ENCODE measurements at places on chromosomes 12 and 14.

DNA sequence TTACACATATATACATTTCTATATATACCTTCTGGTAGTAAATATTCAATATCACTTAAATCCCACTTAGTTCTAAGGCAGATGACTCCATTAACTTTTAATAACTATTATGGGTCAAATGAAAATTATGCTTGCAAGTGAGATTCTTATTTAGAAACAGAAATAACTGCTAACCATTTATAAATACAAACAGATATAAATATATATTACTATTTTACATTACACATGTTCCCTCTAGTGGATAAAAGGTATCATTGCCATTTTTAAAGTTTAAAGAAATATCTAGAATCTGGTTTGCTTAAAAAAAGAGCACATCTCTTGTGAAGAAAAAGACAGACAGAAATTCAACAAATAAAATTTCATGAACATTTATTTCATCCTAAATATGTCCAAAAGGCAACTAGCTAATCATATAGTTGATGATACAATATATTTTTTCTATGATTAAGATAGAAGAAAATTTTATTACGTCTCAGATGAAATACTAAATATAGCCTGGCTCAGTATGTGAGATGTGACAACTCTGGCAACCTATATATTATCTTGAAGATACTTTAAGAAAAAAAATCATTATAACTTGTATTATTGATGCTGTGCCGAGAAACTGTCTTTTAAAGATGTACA lies 11.7 kb upstream of the RAD51AP1 start:
- DNase-seq, result no peak

- no peak for DNase-seq
Observed at GRCh38 chr12:114726092-114726710, 42.2 kb upstream of the TBX3 start.

GRCh38 chr12:119229837-119230236 lies 51.1 kb downstream of the HSPB8 start:
- DNase-seq, result no peak

DNA sequence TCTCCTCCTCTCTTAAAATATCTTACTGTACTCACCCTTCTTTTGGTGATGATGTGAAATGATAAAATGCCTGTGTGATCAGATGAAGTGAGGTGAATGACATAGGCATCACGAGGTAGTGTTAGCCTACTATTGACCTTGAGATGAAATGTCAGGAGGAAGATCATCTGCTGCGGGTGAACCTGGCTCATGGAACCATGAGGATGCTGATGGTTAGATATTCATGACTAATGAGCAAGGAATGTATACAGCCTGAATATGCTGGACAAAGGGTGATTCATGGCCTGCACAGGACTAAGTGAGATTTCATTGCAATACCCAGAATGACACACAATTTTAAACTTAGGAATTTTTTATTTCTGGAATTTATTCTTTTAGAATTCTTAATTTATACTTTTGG lies 89.6 kb downstream of the DAAM1 start:
- no peak for DNase-seq

- no peak for DNase-seq
Observed at GRCh38 chr12:128914908-128915563, 61.8 kb downstream of the GLT1D1 start.

DNA sequence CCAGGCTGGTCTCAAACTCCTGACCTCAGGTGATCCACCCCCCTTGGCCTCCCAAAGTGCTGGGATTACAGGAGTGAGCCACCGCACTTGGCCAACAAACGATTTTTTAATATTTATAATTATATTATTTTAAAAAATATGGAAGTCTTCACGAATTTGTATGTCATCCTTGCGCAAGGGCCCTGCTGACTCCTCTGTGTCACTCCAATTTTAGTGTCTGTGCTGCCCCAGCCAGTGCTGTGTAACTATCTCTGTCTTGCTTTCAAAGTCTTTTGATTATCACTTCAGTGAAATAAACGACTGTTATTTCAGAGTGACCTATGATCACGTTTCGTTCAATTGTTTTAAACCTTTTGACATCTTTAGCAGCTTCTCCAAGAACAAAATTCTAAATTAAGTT lies 13.1 kb upstream of the MMP17 start:
- no peak for DNase-seq

DNA sequence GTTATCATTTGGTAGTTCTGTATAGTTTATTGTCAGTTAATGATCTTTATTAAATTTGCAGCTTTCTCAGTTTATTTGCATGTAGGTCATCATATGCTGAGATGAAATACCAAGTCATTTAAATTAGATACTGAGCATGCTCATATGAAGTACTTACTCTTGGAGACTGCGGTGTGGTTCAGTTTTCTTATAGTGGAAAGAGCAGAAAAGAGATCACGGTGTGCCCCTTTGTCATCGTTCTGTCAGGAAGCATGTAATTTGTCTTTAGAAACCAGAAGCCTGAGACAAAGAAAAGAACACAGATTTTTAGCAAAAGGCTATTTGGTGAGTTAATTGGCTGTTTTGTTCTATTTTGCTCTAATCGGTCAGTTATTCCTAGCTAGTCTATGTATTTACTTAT lies 75.6 kb downstream of the PLEKHA5 start:
- DNase-seq, result no peak

GRCh38 chr12:14138495-14138894 lies 157.1 kb upstream of the GRIN2B start:
- no peak for DNase-seq

- no peak for DNase-seq
Observed at GRCh38 chr14:74653386-74654138, 41.5 kb upstream of the LTBP2 start.

GRCh38 chr12:16449459-16449858 lies 102.0 kb downstream of the MGST1 start:
- no peak for DNase-seq

GRCh38 chr12:46303039-46303666 lies 34.3 kb upstream of the SLC38A1 start:
- peak; percentile 35 for DNase-seq

DNA sequence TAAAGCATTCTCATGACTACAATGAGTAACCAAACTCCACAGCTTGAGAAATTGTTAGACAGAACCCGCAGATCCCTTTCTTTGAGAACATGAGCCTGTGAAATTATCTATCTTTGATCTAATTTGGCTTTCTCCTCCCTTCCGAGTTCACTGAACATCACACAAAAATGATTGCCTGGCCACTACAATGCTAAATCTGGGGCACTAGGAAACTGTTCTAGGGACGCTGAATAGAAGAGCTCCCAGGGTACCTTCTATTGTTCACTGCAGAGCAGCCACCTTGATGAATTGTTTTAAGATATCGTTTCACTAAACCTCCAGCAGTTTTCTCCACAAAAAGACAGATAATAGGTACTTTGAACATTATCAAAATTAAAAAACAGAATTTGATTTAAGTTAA lies 47.5 kb downstream of the SINHCAF start:
- DNase-seq, result no peak

- peak; percentile 14 for DNase-seq
Observed at GRCh38 chr12:51318846-51319599, 5.0 kb downstream of the BIN2 start.

- no peak for DNase-seq
Observed at GRCh38 chr12:3367750-3368444, 123.1 kb upstream of the PRMT8 start.

GRCh38 chr14:76768671-76769500 lies 7.6 kb downstream of the VASH1 start:
- DNase-seq, result no peak

GRCh38 chr14:55045087-55045486 lies 6.4 kb upstream of the MAPK1IP1L start:
- no peak for DNase-seq

DNA sequence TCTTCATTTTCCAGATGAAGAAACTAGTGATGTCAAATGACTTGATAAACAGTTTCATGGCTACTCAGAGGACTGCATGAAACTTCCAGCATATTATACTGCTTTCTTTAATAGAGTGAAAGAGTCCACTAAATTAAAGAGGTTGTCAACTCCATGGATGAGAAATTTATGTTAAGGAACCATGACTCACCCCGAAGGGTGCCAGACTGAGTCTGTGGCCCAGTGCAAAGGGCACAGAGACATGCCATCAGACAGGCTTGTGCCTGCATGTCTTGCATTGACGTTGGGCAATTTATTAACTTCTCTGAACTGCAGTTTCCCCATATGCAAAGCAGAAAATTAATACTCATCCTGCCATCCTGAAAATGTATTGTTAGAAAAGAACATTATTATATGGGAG lies 382.4 kb downstream of the APAF1 start:
- DNase-seq, result no peak

- no peak for DNase-seq
Observed at GRCh38 chr12:5570416-5570815, 138.5 kb downstream of the NTF3 start.

- no peak for DNase-seq
Observed at GRCh38 chr12:93748672-93749383, 71.7 kb downstream of the CRADD start.

DNA sequence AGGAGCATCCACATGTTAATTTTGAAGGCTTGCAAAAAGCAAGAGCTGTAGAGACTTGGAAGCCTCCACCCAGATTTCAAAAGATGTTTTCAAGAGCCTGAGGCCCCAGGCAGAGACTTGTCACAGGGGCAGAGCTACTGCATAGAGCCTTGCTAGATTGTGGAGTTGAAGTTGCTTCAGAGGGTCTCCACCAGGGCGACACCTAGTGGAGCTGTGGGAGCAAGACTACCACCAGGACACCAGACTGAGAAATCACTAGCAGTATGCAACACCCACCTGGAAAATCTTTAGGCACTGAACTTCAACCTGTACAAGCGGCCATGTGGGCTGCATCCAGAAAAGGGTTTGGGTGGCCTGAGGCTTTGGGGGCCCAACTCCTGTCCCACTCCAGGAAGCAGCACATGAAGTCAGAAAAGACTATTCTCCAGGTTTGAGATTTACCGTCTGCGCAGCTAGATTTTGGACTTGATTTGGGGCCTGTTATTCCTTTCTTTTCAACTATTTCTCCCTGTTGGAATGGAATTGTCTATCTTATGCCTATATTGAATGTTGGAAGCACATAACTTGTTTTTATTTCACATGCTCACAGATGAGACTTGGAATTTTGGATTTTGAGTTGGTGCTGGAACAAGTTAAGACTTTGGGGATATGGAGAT lies 508.6 kb downstream of the FLRT2 start:
- DNase-seq, result no peak

- no peak for DNase-seq
Observed at GRCh38 chr14:38310420-38310995, 54.6 kb upstream of the CLEC14A start.

DNA sequence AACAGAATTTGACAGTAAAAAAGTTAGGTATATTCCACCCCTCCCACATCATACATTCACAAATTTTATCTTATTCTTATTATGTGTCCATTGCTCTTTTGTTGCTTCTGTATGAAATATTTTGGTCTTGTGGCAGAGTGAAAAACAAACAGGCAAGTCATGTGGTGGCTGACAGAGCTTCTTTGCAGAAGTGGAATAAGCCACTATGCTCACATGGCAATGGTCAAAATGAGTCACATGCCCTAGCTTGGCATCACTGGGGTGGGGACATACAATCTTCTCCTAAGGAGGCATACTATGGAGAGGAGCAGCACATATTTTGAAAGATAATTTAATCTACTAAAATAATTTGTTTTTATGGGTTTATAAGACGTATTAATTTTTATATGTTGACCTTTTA lies 27.7 kb upstream of the CMA1 start:
- no peak for DNase-seq

DNA sequence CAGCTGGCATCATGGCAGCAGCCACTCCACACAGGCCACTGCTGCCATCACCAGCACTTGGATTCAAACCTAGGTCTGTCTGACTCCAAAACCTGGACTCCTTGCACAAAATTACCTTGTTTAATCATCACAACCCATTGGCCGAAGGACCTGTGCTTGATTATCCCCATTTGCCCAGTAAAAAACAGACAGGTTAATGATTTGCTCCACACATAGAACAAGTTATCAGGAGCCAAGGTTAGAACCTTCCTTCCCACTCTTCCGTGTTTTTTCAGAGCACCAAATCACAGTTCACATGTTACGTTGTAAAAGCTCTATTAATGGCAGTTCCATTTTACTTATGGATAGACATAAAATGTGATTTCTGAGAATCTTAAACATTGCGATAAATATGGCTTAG lies 23.5 kb upstream of the CPM start:
- DNase-seq, result no peak

GRCh38 chr12:14396071-14396470 lies 30.6 kb downstream of the ATF7IP start:
- DNase-seq, result no peak

DNA sequence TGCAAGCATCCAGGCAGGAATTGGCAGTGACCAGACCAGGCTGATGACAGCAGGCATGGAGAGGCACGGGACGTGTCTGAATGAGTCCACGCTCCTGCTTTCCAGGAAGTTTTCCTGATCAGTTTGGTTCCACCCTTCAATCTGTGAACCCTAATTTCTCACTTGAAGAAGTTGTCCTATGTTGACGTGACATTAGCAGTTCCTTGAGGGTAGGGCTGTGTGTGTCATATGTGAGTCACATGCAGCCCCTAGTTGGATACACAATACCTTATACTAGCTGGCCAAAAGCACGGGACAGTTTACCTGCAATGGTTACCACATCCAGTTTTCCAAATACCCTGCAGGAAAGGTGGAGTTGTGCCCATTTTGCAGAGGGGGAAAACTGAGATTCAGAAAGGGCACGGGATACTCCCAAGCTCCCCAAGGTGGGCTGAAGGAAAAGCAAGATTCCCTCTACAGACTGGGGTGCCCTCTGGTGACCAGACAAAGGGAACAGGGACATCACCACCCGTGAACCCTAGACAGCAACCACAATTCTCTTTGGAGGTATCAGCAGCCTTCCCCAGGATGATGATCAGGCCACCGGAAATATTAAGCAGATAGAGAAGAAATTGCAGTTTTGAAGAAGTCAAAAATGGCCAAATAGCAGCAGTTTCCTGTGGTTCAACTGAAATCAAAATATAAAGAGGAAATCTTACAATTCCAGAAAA lies 194.5 kb downstream of the PHETA1 start:
- DNase-seq, result no peak

- DNase-seq, result no peak
Observed at GRCh38 chr12:52826611-52827498, 7.3 kb downstream of the KRT79 start.

- DNase-seq, result no peak
Observed at GRCh38 chr12:131091976-131092691, 138.4 kb downstream of the ADGRD1 start.

DNA sequence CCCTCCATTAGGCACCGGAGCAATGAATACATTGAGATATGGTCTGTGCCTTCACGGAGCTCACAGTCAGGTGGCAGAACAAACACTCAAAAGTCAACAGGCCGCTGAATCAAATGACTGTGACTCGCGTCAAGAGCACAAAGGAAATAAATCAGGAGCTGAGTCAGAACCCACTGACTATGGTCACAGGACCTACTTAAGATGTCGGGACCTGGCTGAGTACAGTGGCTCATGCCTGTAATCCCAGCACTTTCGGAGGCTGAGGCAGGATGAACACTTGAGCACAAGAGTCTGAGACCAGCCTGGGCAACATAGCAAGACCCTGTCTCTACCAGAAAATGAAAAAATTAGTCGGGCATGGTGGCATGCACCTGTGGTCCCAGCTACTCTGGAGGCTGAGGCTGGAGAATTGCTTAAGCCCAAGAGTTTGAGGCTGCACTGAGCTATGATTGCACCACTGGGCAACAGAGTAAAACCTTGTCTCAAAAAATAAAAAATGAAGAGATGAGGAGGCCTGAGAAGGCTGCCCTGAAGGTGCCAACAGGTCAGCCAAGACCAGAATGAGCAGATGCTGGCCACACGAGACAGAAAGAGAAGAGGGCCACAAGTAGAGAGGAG lies 19.9 kb downstream of the TMEM233 start:
- no peak for DNase-seq

GRCh38 chr14:103879570-103880347 lies 32.4 kb upstream of the PPP1R13B start:
- no peak for DNase-seq
